ENCODE measurements at places on chromosomes 13 and 19. TPM values are rescaled to one million over a fixed set of nuclear protein-coding genes. Genes with fewer than 3 reads are reported as not detected.

- no peaks in the 10 kb centered on the region for H3K36me3 ChIP-seq
- ATAC-seq = no peak
- H3K27ac ChIP-seq = no peak overlapping the region
- no peaks in the 10 kb centered on the region for H3K4me1 ChIP-seq
- H3K27me3 ChIP-seq = no peaks in the 10 kb centered on the region
- H3K4me3 ChIP-seq = no peak overlapping the region
Observed at GRCh38 chr13:63700350-63700749, 2284.7 kb upstream of the PCDH20 start.

- H3K27ac ChIP-seq = peak overlapping the region; percentile 91
- peak; percentile 88 for ATAC-seq
- H3K27me3 ChIP-seq = peaks cover 3% of the 10 kb centered on the region
- H3K36me3 ChIP-seq = no peaks in the 10 kb centered on the region
Observed at GRCh38 chr13:42497798-42498197, 76.2 kb upstream of the TNFSF11 start.

POU2F2 gene
- 33.1 TPM for total RNA-seq

SIAH3 gene
- total RNA-seq = 0.06 TPM

DNA sequence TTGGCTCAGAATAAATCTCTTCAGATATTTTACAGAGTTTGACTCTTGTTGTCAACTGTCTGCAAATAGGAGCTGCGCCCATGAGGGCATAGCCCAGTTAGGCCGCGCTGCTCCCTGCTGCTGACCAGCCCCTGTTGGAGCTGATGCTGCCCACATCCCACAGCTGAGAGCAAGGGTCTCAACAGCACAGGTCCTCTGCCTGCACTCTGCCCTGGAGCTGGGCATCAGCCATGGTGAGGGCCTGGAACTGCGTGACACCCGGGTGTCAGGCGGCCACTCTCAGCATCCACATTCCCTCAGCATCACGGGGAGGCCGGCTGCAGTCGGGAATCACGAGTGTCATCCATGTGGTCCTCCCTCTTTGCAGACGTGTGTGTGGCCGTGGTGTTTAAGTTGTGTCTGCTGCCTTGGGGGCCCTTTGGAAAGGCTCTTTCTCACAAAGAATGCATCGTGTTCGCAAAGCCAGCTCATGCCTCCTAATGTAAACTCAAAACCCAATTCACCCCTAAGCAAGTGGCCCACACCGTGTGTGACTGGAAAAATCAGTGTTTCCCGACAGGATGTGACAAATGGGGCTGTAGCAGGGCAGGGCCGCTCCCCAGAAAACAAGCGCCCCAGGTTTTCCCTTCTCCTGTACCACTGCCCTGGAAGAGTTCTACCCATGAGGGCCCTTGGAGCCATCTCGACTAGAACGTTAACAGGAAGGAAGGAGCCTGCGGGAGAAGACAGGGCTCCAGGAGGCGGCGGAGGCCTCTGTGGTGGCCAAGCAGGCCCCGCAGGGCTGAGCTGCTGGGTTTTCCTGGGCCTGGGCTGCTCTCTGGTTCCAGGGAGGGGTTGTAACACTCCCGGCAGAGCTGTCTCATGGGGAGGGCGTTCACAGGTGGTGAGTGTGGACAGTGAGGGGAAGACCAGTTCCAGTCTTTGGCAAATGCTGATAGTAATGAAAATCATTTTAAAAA, 20.3 kb downstream of the ATP11A start:
- no peak for ATAC-seq
- H3K4me1 ChIP-seq = peaks cover 22% of the 10 kb centered on the region
- H3K27ac ChIP-seq = no peak overlapping the region
- no peak overlapping the region for H3K4me3 ChIP-seq

- ATAC-seq = peak; percentile 84
- H3K27ac ChIP-seq = peak overlapping the region; percentile 76
- peaks cover 66% of the 10 kb centered on the region for H3K4me1 ChIP-seq
- peaks cover 62% of the 10 kb centered on the region for H3K36me3 ChIP-seq
- H3K27me3 ChIP-seq = no peaks in the 10 kb centered on the region
Observed at GRCh38 chr19:38693380-38694223, 46.2 kb downstream of the ACTN4 start.

- peaks cover 4% of the 10 kb centered on the region for H3K4me1 ChIP-seq
- H3K36me3 ChIP-seq = no peaks in the 10 kb centered on the region
- H3K27me3 ChIP-seq = no peaks in the 10 kb centered on the region
- no peak overlapping the region for H3K27ac ChIP-seq
Observed at GRCh38 chr19:40157059-40157458, 34.2 kb upstream of the MAP3K10 start.

- H3K4me3 ChIP-seq = no peak overlapping the region
- no peaks in the 10 kb centered on the region for H3K4me1 ChIP-seq
- no peak overlapping the region for H3K27ac ChIP-seq
- no peaks in the 10 kb centered on the region for H3K27me3 ChIP-seq
- no peaks in the 10 kb centered on the region for H3K36me3 ChIP-seq
- ATAC-seq = no peak
Observed at GRCh38 chr13:89061821-89062220, 1390.7 kb downstream of the SLITRK5 start.

Measured in activated T-helper 17 cell treated with anti-CD3 and anti-CD28 coated beads, Interleukin-2, amount 50 U/mL, for 72 hours (primary cell).